ENCODE measurements at places on chromosomes 5 and 9. TPM values are rescaled to one million over a fixed set of nuclear protein-coding genes. Genes with fewer than 3 reads are reported as not detected.

GRCh38 chr9:129656795-129657390 is 8.6 kb upstream of the PRRX2 start:
- H3K36me3 ChIP-seq: no peaks in the 10 kb centered on the region
- DNase-seq: no peak
- H3K27me3 ChIP-seq: no peaks in the 10 kb centered on the region
- H3K4me3 ChIP-seq: no peak overlapping the region

GRCh38 chr9:12874395-12874794 is 99.6 kb downstream of the LURAP1L start:
- no peak overlapping the region for H3K27ac ChIP-seq
- no peaks in the 10 kb centered on the region for H3K4me1 ChIP-seq
- DNase-seq: no peak

DNA sequence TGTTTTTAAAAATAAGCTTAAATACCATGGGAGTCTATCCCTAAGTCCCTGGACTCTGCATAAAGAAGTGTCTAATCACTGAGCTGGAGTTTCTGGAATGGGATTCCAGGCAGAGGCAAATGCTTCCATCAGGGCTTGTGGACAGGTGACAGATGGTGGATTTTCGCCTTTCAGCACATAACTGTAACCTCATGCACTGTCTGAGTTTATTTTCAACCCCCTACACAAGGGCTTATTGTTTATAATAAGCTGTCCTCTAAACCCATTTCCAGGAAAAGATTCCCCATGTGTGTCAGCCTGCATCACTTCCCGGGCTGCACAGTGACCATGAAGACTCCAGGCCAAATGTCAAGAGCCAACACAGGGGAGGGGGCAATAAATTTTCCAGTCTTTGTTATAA is 264.0 kb downstream of the PIK3R1 start:
- H3K36me3 ChIP-seq: no peaks in the 10 kb centered on the region
- no peak overlapping the region for H3K4me3 ChIP-seq
- H3K27me3 ChIP-seq: no peaks in the 10 kb centered on the region
- DNase-seq: no peak
- H3K4me1 ChIP-seq: no peaks in the 10 kb centered on the region

DNA sequence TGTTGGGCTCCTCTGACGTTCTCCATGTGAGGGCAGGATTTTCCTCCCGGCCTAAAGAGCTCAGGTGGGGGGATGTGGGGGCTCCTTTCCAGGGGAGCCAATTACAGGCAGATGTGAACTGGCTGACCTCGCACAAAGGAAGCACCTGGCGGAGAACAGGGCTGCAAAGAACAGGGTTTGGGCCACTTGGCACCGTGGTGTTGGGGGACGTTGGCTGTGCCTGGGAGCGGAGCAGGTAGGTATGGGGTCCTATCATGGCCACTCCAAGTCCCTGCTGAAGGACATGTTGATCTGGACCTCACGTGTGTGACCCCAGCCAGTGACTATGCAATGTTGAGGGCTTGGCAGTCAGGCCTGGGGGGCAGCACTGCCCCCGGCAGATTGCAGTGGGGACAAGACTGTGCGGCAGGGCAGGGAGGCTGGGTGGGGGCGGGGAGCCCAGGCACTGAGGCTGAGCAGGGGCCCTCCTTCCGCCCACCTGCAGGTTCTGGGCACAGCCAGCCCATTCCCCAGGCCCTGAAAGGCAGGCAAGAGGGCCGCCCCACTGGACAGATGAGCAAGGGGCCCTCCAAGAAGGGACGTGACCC is 19.4 kb downstream of the FIBCD1 start:
- no peaks in the 10 kb centered on the region for H3K27me3 ChIP-seq
- H3K36me3 ChIP-seq: no peaks in the 10 kb centered on the region

- no peaks in the 10 kb centered on the region for H3K27me3 ChIP-seq
- peak overlapping the region; percentile 17 for H3K27ac ChIP-seq
- H3K4me1 ChIP-seq: peaks cover 18% of the 10 kb centered on the region
- H3K4me3 ChIP-seq: no peak overlapping the region
These were observed 191.6 kb upstream of the MSX2 start for GRCh38 chr5:174532455-174533453.

GRCh38 chr5:38360323-38361061 is 102.1 kb downstream of the EGFLAM start:
- H3K27ac ChIP-seq: no peak overlapping the region
- no peaks in the 10 kb centered on the region for H3K4me1 ChIP-seq

DNA sequence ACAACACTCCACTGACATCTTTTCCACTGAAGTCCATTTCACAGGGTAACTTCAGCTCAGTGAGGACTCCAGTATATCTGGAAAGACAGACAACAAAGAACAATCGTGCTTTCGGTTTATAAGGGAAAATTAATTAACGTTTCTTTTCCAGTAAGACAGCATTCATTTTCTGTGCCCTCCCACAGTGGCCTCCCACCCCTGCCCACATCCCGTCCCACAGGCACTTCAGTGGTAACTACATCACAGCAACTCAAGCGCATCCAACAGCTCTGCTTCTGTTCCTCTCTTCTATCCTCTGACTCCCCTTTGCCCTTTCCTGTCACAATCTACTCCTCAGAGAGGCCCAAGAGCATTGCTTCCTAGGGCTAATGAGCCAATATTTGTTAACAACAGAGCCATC is 40.3 kb downstream of the GLDC start:
- DNase-seq: no peak
- no peaks in the 10 kb centered on the region for H3K4me1 ChIP-seq
- no peak overlapping the region for H3K27ac ChIP-seq

DNA sequence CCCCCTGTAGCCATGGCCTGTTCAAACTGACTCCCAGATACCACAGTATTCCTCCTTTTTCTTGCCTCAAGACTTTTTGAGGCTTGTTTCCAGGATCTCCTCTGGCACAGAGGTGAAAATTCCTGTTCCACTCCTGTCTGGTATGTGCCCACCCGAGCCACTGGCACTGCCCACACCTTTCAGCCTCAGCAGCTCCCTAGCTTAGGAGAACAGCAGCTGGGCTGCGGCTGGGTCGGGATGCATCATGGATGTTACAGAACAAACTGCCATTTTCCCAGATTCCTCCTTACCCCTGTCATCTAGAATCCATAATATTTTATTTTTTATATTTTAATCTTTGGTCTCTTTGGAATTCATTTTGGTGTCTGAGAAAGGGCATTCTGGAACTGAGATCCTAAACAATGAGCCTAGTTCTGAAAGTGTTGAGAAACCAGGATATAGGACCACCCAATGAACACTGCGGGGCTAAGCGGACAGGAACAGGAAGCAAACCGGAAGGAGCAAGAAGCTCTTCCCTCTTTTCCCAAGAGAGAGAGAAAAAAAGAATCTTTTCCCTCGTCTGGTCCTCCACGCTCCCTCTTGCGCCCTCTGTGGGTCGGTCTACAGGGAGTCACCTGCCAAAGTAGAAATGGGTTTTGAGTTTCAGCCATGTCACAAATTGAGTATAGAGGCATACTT is 12.5 kb downstream of the OR2S2 start:
- peak; percentile 86 for DNase-seq
- H3K4me3 ChIP-seq: peak overlapping the region; percentile 11
- H3K36me3 ChIP-seq: no peaks in the 10 kb centered on the region
- no peaks in the 10 kb centered on the region for H3K4me1 ChIP-seq

GRCh38 chr5:26681861-26682260 is 356.5 kb downstream of the CDH9 start:
- no peak overlapping the region for H3K27ac ChIP-seq
- no peak overlapping the region for H3K4me3 ChIP-seq
- H3K27me3 ChIP-seq: no peaks in the 10 kb centered on the region
- no peak for DNase-seq
- no peaks in the 10 kb centered on the region for H3K4me1 ChIP-seq

- no peaks in the 10 kb centered on the region for H3K27me3 ChIP-seq
- H3K27ac ChIP-seq: no peak overlapping the region
- no peaks in the 10 kb centered on the region for H3K36me3 ChIP-seq
- H3K4me3 ChIP-seq: no peak overlapping the region
- no peak for DNase-seq
These were observed 66.2 kb upstream of the RUFY1 start for GRCh38 chr5:179484201-179484600.

DNA sequence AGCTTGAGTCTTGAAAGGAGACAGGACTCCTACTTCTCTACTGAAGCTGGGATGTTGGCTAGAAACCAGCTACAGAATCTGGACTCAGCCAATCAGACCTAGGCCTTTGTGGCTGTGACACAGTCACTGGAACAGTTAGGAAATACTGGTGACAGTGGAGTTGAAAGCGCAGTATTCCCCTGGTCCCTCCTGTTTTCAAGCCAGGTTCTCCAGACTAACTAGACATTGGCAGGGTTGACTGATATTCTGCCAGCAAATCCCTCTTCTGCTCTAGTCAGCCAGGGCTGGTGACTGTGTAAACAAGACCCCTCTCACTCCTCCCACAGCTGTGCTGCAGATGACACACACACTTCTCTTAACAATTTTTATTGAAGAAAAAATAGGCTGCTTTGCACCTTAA is 8.7 kb downstream of the SHROOM1 start:
- H3K27ac ChIP-seq: no peak overlapping the region
- H3K4me1 ChIP-seq: peaks cover 6% of the 10 kb centered on the region
- no peak overlapping the region for H3K4me3 ChIP-seq
- no peak for DNase-seq
- no peaks in the 10 kb centered on the region for H3K36me3 ChIP-seq

DNA sequence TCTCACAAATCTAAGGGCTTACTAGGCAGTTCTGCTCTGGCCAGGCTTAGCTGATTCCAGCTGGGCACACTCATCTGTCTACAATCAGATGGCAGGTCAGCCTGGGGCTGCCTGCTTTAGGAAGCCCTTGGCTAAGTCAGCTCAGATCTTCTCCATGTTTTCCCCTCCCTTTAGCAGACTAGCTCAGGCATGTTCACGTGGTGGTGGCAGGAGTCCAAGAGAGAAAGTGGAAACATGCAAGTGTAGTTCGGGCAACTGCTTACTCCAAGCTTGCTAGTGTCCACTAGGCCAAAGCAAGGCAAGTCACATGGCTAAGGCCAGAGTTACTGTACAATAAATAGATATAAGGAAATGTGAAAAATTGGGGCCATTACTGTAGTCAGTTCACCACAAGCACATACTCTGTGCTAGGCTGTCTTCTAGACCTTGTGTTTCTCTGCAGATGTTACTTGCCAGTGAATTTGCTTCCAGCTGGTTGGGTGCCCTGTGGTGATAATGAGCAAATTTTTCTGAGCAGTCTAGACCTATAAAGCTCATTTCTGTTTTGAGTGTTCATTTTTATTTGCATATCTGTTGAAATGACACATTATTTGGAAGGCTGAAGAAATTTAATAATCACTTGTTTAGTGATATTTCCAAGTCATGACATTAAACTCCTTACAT is 38.3 kb downstream of the RECK start:
- no peak overlapping the region for H3K4me3 ChIP-seq
- peak; percentile 13 for DNase-seq
- peaks cover 5% of the 10 kb centered on the region for H3K4me1 ChIP-seq
- peak overlapping the region; percentile 15 for H3K27ac ChIP-seq
- H3K36me3 ChIP-seq: no peaks in the 10 kb centered on the region
- H3K27me3 ChIP-seq: no peaks in the 10 kb centered on the region

GRCh38 chr5:63053019-63053638 is 474.5 kb downstream of the LRRC70 start:
- H3K27ac ChIP-seq: no peak overlapping the region
- H3K27me3 ChIP-seq: no peaks in the 10 kb centered on the region
- H3K4me3 ChIP-seq: no peak overlapping the region
- H3K36me3 ChIP-seq: no peaks in the 10 kb centered on the region
- H3K4me1 ChIP-seq: no peaks in the 10 kb centered on the region

- no peaks in the 10 kb centered on the region for H3K27me3 ChIP-seq
- H3K27ac ChIP-seq: no peak overlapping the region
- no peak for DNase-seq
- peaks cover 41% of the 10 kb centered on the region for H3K36me3 ChIP-seq
- H3K4me3 ChIP-seq: no peak overlapping the region
These were observed 11.2 kb downstream of the CDK5RAP2 start for GRCh38 chr9:120568816-120569215.

DNA sequence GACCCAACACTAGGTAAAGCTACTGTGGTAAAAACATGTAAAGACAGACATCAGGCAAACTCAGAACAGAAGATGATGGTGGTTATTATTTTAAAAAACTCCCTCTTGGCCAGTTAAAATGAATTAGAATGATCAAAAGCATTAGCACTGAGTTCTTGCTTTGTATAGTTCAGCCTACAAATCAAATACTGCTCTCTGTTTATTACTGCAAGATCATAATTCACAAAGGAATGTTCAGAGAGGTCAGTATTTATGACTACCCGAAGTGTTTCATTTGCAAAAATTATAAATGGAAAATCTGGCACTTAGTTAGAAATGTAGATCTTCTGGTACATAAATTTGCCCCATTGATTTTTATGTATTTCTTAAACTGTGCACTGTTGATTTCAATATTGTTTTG is 140.3 kb upstream of the PPP2R2B start:
- no peaks in the 10 kb centered on the region for H3K4me1 ChIP-seq
- H3K4me3 ChIP-seq: no peak overlapping the region
- H3K27me3 ChIP-seq: no peaks in the 10 kb centered on the region
- no peak overlapping the region for H3K27ac ChIP-seq

DNA sequence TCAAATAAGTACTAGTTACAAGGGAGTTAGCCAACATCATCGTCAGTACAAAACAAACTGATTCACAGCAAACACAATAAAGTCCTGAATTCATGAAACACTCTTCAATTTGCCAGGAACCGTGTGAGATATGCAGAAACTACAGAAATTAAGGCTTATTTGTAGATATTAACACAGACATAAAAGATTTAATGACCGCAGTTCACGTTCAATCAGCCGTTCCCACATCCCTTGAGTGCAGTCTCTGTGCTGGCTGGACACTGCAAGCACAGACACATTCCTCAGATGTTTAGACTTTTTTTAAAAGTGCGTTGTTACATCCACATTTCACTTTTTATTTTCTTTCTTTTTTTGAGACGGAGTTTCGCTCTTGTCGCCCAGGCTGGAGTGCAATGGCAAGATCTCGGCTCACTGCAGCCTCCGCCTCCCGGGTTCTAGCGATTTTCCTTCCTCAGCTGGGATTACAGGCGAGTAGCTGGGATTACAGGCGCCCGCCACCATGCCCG is 566 bp upstream of the CEP78 start:
- no peak for DNase-seq
- H3K27ac ChIP-seq: peak overlapping the region; percentile 85
- H3K27me3 ChIP-seq: no peaks in the 10 kb centered on the region
- no peaks in the 10 kb centered on the region for H3K4me1 ChIP-seq

GRCh38 chr9:107730666-107731065 is 241.1 kb upstream of the KLF4 start:
- no peaks in the 10 kb centered on the region for H3K36me3 ChIP-seq
- H3K27ac ChIP-seq: no peak overlapping the region
- peaks cover 32% of the 10 kb centered on the region for H3K27me3 ChIP-seq
- no peak for DNase-seq

The RFESD gene
- 3.9 TPM for polyA plus RNA-seq

The TIMD4 gene
- not detected for polyA plus RNA-seq

The TLX3 gene
- not detected for polyA plus RNA-seq

The ARHGEF37 gene
- polyA plus RNA-seq: 6.3 TPM

The LCN2 gene
- polyA plus RNA-seq: not detected

The IDNK gene
- 12.3 TPM for polyA plus RNA-seq

The DBH gene
- polyA plus RNA-seq: 0.04 TPM

The SPINK7 gene
- polyA plus RNA-seq: not detected

The TMEM252 gene
- polyA plus RNA-seq: not detected

The SLC25A2 gene
- polyA plus RNA-seq: not detected

The DDX4 gene
- 0.34 TPM for polyA plus RNA-seq

The EXOSC2 gene
- polyA plus RNA-seq: 31.0 TPM

The SPATA31A5 gene
- polyA plus RNA-seq: not detected

All from cardiac muscle cell (in vitro differentiated cells and primary cell).